ENCODE measurements at places on chromosomes 5 and 9.

DNA sequence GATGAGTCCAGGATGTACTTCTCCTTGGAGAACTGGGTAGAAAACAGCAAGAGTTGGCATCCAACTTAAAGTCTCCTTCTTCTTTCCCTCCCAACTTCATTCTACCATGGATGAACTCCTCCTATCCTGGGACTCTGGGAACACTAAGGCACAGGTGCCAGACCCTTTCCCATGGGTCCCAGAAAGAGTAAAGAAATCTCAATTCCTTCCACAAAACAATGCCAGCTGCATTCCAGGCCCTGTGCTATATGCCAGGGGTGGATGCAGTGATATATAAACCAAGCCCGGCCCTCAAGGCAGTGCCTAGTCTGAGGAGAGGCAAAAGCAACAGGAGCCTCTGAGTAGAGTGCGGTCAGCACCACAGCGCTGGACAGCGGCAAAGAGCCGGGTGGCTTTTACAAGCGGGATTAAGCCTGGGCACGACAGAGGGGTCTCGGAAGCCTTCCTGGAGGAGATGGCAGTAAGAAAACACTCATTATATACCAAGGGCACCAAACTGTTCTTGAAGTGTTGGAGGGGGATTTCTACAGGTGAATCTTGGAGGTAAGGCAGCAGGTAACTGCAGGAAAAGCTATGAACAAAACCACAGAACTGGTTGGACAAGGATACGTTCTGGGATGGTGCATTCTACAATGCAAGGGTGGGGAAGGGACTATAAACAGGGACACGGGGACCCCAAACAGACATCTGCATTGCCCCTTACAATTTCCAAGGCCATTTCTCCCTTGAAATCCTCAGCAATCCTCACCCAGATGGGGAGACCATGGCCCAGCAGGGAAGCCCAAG is 16.4 kb upstream of the TOR2A start:
- DNase-seq: no peak

GRCh38 chr5:141567513-141568117 is 51.2 kb downstream of the DIAPH1 start:
- no peak for DNase-seq

- no peak for DNase-seq
Measured at GRCh38 chr5:136891175-136891972, 526.0 kb upstream of the TRPC7 start.

DNA sequence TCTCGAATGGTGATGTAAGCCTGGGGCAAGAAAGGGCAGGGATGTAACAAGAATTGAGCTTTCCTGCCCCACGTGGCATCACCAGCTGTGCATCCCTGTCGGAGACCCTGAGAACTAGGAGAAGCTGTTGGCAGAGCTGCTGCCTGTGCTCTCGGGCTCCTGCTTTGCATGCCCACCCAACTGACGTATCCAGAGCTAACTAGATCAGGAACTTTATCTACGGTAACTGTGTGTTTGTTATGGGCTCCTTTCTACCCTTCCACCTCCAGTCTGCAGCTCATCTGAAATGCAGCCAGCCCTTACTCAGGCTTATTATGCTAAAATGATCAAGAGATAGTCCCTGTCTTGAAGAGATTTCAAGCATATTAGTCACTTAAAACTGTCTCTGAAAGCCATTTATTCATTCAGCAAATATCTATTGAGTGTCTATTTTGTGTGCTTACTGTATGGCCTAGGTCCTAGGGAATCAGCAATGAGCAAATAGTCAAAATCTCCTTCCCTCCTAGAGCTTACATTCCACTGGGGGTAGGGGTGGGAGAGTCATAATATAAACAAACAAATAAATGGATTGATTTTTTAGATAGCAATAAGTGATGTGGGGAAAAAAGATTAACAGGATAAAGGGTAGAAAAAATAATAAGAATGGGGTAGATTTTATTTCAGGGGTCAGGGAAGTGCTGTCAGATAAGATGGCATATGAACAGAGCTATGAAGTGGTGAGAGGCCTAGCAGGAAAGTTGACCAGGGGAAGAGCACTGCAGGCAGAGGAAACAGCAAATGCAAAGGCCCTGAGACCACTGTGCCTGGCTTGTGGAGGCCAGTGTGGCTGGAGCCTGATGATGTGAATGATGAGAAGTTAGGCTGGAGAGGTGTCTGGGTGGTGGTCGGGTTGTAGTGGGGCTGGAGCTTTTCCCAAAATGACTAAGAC is 118.2 kb downstream of the GALNT10 start:
- DNase-seq: no peak

DNA sequence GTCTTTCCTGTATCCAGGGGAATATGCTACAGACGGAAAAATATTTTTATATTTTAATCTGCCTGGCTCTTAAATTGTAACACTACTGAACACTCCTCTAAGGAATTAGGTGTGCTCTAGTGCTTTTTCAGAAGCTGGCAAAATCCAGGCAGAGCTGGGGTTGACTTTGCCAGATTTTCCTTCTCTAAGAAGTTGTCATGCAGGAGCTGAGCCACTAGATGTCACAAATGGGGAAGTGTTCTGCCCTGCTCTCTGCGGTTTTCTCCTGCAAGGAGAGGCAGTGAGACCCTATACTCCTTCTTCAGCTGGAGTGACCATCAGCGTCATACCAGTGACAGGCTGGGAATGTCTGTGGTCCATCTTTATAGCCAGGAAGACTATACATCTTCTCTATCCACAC is 112.5 kb downstream of the HAPLN1 start:
- DNase-seq: no peak

DNA sequence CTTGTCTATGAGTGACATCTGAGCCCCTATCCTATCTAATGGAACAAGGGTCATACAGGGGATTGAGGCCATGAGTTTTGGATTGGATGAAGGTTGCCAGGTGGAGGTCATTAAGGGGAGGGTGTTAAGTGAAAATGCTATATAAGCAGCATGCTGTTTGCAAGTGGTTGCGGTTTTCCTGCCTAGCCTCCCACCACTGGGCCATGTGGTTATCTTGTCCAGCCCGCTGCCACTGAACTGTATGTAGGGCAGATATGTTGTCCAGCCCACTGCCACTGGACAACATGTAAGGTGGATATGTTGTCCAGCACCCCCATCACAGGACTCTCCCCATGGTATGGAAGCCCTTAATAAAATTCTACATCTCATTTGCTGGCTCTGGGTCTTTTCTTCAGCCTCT is 200.0 kb downstream of the FGF10 start:
- DNase-seq: no peak

DNA sequence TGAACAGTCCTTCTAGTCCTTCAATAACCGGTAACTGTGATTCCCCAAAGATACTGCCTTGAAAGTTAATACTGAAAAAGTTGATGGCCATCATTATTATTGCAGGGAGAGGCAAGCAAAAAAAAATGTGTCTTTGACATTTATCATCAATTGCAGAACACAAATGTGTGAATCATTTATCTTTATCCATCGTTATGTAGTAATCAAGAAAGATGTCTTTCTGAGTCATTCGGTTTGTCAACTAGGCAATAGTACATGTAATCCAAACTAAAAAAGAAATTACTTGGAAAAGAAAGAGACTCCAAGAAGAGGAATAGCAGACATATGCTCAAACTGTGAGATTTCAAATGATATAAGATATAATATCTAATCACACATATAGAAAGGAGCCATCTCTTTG is 473.0 kb downstream of the CETN3 start:
- no peak for DNase-seq

DNA sequence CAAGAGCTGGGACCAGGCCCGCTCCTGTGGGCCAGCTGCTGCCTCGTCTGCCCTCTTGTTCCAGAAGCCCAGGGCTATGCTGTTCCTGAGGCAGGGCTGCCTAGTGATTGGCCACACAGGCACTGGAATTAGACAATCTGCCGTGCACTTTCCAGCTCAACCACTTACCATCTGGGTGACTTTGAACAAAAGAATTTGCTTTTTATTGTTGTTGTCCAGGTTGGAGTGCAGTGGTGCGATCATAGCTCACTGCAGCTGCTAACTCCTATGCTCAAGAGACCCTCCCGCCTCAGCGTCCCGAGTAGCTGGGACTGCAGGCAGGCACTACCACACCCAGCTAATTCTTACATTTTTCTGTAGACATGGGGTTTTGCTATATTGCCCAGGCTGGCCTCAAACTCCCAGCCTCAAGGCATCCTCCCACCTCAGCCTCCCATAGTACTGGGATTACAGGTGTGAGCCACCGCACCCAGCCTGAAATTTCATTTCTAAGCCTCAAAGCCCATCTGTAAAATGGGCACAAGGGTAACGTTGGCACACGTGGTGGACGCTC is 1.2 kb upstream of the NEK6 start:
- DNase-seq: no peak

- no peak for DNase-seq
Measured at GRCh38 chr5:153617190-153617589, 126.7 kb downstream of the GRIA1 start.

GRCh38 chr9:37471942-37472684 is 6.9 kb upstream of the ZBTB5 start:
- no peak for DNase-seq

GRCh38 chr5:61120534-61120933 is 41.7 kb downstream of the SMIM15 start:
- no peak for DNase-seq

DNA sequence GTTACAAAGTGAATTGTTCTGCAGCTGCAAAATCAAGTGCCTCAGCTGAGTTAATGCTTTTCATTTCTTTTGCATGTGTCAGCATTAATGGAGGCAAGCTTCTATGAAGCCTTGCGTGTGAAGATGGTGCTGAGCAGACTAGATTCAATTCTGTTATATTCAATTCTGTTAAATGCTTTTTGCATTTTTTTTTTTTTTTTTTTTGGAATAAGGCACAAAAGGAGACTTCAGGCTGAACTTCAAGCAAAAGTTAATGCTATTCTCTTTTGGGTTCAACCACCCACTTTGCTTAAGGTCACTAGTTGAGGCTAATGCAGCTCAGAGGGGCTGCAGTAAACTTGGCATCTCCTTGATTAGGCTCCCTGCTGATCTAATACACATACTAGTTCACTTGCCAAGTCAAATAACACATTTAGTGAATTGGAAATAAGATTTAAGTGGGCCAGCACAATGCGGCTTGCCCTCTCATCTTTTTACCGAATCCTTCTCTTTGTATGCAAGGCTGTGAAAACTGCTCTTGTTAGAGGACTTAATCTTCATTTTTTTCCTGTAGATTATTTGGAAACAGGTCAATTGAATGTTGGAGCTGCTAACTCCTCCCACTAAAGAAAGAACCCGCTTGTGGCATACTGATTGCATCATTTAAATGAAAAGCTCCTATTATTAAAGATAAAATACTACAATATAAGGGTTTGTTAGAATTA is 1020.2 kb downstream of the NR2F1-AS1 start:
- no peak for DNase-seq

DNA sequence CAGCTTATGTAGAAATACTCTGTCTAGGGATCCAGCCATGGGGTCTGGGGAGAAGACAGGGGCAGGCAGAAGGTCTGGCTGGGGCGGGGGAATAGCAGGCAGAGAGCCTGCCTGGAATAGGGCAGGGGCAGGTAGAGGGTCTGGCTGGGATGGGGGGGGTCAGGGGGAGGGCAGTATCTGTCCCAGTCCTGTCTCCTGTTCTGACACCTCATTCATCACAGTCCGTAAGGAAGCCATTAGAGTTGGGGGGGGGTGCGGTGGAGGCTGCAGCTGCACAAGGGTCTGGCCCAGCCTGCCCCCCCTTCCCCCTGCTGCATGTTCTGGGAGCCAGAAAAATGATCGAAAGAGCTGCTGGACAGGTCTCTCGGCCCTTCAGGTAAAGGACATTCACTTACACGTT is 32.6 kb downstream of the CNTFR start:
- DNase-seq: no peak

DNA sequence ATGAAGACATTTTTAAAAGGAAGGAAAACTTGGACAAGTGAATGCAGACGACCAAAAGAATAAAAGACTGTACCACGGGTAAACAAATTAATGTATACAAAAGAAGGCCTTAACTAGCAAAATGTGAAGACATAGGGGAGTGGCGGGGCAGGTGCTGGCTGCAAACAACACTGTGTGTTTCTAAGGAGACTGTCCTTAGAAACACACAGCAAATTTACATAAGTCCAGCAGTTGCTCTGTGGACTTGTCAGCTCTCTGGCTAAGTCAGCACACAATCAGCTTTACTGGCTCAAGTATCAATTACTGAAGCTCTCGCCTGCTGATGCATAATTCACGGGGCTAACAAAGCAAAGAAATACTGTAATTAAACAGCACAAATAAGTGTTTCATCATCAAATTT is 24.8 kb downstream of the PTBP3 start:
- DNase-seq: no peak

DNA sequence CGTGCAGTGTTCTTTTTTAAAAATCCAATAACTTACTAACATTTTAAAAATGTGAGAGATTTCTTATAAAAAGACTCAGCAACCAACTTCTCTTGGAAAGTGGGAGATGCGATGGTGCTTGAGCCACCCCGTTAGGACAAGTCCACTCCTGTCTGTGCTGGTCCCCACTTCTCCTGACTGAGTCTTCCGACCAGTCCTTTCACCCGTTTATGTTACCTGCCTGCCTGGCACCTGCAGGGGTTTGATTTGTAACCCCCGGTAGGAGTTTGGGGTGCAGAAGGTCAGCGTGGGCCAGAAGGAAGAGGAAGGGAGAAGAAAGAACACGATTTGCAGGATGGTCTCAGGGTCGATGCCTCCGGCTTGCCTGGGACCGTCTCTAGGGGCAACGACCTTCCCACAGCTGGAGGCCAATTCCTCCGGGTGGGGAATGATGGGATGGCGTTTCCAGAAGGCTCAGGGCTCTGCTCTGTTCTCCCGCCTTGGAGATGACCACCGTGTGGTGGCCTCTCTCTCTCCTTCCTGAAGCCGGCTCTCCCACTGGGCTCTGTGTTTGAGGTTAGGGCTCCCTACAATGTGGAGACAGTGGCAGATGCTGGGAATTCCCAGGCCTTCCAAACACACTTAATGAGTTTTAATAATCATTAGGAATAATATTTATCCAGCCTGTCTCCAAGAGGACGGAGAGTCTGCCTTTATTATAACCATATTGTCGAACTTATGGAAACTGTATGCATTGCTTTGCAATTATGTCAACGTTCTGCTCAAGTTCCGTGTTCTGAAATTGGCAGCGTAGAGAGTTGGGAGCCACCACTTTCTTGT is 14.8 kb downstream of the COL27A1 start:
- no peak for DNase-seq

DNA sequence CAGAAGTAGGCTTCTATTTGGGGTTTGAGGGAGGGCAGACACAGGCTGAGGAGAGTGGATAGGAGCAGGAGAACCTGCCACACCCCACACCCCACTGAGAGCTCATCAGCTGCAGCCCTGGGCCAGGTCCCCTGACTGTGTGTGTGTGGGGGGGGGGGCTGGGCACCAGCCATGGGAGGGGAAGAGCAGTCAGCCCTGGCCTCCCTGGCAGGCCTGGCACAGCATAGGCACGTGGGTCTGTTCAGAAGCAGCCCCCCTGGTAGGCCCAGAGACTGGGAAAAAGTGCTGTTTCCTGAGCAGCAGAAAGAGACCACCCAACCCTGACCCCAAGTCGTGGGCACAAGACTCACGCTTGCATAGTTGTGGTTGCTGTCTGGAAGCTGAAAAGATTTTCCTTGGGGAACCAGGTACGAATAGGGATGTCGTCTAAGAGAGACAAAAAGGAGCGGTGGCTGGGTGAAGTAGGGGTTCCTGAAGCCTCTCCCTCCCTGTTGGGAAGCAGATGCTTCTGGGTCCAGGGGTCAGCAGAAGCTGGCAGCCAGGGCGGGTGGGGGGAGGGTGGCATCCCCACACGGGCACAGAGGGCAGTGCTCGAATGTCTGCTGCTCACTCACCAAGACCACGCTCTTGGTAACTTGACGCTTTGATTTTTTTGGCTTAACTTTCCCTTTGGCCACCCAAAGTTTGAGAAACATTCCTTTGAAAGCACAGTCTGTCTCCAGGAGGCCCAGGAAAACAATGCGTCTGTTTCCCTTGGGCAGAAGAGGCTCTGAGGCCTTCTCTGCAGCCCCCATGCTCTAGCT is 2.9 kb downstream of the NSMF start:
- no peak for DNase-seq

GRCh38 chr5:82537687-82538306 is 259.6 kb upstream of the RPS23 start:
- DNase-seq: no peak

Measured in NCI-H187 (cell line).